ENCODE measurements at places on chromosomes 4 and X.

DNA sequence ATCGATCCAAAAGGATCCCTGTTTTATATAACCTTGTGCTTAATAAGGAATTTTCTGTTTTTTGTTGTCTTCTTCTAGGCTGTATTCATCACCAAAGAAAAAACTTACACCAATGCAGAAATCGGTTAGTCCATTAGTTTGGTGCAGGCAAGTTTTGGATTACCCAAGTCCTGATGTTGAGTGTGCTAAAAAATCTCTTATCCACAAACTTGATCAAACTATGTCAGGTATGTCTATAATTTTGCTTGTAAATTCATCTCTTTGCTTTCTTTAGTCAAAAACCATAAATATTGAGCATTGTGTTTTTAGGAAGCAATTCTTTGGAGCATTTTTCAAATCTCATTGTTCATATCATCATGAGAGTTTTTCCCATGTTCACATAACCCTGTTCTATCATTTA, 28.4 kb downstream of the SLAIN2 start:
- no peak for DNase-seq

DNA sequence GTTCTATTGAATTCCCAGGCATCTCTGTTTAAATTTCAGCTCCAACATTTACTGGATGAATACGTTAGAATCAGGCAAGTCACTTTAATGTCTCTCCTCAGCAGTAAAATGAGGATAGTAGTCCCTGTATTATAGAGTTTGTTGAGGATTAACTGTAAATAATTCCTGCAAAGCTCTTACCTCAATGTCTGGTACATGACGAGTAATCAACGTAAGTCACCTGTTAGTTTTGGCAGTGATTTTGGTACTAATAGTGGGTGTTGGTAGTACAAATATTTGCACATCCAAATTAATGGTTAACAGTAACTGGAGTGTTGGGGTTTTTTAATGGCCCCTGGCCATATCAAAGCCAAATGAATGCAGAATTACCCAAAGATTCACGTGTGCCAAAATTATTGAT, 189.8 kb upstream of the GALNT7 start:
- no peak for DNase-seq

GRCh38 chrX:23668335-23668734, 1.0 kb downstream of the PRDX4 start:
- no peak for DNase-seq

DNA sequence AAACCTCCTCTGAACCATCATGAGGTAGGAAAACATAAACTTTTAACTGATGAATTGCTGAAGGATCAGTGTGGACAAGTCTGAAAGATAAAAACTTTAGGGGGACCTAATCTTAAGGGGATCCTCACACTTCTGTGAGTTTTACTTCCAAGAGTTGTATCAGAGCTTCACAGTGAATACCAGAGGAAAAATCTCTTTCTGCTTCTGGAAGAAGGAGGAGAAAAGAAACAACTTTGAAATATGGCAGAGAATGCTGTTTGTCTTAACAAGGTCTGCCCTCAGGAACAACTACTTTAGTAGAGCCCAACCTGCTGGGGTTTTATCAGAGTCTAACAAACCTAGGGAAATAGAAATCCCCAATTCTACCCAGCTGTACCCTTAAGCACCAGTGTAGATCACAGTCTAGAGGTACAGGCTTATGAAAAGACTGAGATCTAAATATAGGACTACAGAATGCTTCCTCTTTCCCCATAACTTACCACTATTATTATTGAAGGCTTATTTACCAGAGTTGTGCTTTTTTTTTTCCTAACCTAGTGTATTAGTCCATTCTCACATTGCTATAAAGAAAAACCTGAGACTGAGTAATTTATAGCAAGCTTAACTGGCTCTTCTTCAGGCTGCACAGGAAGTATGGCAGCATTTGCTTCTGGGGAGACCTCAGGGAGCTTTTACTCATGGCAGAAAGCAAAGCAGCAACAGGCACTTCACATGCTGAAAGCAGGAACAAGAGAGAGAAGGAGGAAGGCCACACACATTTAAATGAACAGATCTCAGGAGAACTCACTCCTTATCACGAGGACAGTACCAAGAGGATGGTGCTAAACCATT, 167.9 kb downstream of the CAMK2D start:
- no peak for DNase-seq

DNA sequence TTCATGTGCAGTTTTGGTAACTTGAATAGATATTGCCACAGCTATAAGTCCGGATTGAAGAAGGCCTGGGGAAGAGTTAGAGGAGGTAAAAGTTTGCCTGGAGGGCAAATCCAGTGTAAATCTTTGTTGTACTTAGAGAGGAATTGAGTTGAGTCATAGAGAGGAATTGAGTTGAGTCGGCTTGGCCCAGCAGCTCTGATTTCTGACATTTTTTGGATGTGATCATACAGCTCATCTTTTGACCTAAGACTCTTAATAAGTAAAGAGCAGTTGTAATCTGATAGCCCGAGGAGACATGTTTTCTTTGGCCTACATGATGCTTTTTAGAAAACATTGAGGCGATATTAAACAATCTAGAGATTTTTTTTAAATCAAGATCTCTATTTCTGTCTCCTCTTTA, 3.9 kb downstream of the KIT start:
- DNase-seq, result no peak

GRCh38 chr4:8552581-8553205, 27.5 kb upstream of the GPR78 start:
- DNase-seq, result no peak

DNA sequence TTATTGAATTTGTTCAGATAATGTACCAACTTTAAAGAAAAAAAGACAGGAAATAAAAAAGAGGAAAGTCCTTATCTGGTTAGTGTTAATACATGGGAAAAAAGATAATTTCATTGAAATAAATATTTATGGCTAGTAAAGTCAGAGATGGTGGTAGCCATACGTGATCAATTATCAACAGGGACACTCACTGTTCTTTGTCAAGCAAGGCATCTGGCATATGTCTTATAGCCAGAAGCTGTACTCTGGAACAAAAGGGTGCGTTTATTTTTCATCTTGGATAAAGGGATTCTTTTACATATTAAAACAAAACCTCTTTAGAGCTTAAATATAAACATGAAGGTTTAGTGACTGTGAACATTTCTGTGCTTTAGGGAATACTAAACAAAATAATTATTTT, 26.7 kb downstream of the HDX start:
- no peak for DNase-seq

- DNase-seq, result no peak
Measured at GRCh38 chr4:8939840-8940742, 68.5 kb upstream of the HMX1 start.

GRCh38 chrX:97637289-97637688, 753.6 kb downstream of the RPA4 start:
- no peak for DNase-seq

- no peak for DNase-seq
Measured at GRCh38 chr4:98656443-98656842, 2.0 kb downstream of the TSPAN5 start.

DNA sequence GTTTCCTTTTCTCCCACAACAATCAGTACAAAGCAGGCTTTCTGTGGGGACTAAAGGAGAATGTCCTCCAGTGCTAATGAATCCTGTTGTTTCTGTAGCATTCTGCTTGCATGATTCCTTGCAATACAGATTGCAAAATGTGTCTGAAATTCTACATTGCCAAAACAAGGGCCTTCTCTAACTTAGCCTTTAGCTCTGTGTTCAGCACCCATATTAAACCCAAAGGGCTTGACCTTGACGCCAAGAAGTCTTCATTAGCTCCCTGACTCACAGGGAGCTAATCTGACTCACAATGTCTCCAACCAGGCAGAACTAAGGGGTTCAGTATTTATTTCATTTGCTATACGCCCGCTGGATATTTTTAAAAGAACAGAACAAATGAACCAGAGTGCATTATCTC, 241.4 kb upstream of the CLNK start:
- DNase-seq, result no peak

- DNase-seq, result peak; percentile 70
Measured at GRCh38 chr4:185587427-185588161, 52.3 kb upstream of the PDLIM3 start.

GRCh38 chr4:77762531-77762930, 56.6 kb downstream of the CNOT6L start:
- no peak for DNase-seq

DNA sequence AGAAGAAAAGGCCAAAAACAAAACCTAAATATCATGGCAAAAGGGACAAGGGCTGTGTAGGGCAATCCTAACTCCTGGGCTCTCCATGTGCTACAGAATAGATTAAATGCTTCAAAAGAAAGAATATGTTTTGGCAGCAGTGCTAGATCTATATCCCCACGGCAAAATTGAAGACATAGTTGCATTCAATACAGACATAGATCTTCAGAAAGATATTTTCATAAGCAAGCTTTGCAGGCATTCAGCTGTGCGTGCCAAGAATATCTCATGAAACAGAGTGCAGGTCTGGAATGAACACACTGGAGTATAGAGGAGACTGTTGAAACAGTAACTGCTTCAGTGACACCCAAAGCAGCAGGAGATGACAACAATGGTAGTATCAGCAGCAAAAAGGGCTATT, 1476.9 kb downstream of the ARAP2 start:
- no peak for DNase-seq

- no peak for DNase-seq
Measured at GRCh38 chrX:39907964-39908661, 189.6 kb downstream of the BCOR start.

DNA sequence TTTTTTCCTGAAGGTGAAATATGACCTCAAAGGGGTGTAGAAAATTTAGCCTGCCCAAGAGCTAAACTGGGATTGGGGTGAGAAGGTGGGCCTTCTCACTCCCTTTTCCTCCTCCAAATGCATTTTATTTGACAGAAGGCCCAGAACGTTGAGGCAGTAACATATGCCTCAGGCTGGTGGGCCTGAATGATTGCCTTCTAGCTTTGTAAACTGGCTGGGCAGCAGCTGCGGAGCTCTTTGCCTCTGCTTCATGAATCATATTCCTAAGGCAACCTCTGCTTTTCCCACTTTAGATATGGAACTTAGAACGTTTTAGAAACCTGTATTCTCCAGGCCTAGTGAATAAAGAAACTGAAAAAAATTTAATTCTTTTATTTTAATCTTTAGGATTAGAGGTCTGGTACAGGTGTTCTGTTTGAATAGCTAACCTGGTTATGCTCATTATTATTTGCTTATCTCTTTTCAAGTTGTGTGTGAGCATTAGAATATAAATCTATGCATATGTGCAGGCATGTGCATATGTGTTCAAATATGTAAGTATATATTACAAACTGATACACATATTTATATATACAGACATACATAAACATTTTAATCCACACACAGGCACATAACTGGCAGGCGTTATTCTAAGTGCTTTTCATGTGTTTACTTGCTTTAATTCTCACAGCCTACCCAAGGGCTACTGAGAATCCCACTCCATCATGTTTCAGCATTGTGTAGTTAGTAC, 11.5 kb downstream of the PRDM8 start:
- no peak for DNase-seq

- no peak for DNase-seq
Measured at GRCh38 chr4:78671903-78672815, 104.0 kb upstream of the BMP2K start.

- no peak for DNase-seq
Measured at GRCh38 chr4:71608678-71609071, 175.2 kb downstream of the GC start.

DNA sequence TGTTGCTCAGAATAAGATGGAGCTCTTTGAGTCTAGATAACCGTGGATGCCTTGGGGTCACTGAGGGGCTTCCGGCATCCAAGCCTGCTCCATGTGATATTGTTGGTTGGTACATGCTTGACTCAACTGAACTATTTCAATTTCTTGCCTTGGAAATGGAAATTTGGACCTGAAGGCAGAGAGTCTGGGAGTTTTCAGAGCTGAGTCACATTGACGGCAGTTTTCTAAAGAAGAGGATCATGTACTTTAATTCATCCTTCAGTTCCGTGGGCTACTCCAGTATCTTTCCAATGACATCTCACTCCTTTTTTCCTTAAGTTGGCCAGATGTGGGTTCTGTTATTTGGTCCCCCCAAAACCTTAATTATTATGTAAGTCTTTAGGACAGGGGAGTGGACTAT, 100.5 kb downstream of the MFAP3L start:
- DNase-seq, result no peak

DNA sequence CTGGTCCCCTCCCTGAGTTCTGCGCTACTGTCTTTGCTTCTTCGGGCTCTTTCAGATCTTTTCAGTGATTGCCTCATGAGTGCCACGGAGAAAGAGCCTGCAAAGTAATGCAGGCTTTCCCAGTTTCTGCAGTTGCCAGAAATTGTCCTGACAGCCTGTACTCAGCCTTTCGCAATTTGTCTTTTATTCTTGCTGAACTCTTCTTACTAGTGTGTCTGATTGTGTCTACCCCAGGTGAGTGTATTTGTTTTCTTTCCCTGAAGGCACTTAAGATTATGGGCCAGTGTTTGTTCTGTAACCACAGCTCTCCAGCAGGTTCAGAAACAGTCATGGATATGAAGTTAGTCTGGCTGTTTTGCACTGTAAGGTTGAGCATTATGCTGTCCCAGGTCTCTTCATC, 47.1 kb downstream of the FAM193A start:
- DNase-seq, result no peak

GRCh38 chr4:105709081-105709450, 482 bp downstream of the GSTCD start:
- DNase-seq, result no peak

DNA sequence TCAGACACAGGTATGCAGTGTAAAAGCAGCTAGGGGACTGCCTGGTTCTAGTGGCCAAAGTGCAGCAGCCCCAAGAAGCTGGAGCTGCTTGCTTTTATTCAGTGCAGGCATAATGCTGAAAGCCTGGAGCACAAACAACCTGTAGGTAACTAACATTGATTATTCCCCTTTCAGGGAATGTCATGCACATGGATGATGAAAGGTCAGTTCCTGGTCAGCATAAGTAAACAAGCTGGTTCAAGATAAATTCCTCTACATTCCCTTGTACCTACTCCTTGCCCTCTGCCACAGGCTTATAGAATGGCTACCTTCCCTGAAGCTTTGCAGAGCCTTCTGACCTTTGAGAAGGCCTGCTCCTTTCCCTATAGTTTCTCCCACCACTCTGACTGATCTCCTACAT, 1318.5 kb upstream of the ADGRL3 start:
- no peak for DNase-seq
